Stimulated activated CD8-positive, alpha-beta memory T cell treated with anti-CD3 and anti-CD28 coated beads, Interleukin-2, amount 100 ng/mL, for 1 hour (primary cell): ENCODE measurements at places on chromosomes 5 and 9.

- DNase-seq = no peak
Measured at GRCh38 chr9:19155106-19155935, 28.0 kb upstream of the PLIN2 start.

DNA sequence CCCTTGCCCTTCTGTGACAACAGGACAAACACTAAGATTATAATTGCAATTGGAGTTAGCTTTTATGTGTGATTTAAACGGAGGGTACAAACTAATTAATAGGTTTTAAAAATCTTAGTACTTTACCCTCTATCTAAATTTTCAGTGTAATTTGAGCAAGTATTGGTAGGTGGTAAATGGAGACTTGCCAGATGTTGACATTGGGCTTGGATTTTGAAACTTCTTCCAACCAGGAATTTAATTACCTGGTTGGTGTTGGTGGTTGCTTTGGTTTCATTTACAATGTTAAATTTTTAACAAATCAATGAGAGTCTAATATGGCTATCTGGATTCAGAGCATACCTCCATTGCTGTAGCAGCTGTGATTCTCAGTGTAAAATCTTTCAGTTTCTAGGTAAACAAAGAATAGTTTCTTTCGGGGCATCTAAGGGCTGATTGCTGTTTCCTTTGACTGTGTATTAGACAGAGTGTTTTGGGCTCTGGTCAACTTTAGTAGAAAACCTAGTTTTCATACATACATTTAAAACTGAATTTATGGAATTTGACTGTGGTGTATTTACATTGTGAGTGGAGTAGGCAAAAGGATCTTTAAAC lies 1.9 kb downstream of the DAPK1 start:
- no peak for DNase-seq

- no peak for DNase-seq
Measured at GRCh38 chr5:88724201-88724600, 158.8 kb downstream of the MEF2C start.

GRCh38 chr9:113853333-113853732 lies 22.8 kb upstream of the ZNF618 start:
- no peak for DNase-seq

DNA sequence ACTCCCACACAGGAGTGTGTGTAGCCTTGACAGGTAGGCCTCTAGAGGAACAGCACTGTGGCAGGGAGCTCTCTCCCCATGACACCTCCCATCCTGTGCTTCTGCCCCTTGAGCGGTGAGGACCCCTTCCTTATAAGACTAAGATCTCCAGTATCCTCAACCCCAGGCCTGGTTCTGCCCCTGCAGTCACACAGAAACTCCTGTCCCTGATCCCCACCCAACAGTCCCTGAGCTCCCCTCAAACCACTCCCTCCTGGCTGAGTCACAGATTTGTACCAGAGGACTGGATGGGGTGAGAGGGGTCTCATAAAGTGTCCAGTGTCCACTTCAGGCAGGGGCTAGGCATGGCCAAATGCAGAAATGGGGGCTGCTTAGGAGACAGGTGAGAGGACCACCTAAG lies 47.8 kb upstream of the CDKN2AIPNL start:
- DNase-seq = no peak

DNA sequence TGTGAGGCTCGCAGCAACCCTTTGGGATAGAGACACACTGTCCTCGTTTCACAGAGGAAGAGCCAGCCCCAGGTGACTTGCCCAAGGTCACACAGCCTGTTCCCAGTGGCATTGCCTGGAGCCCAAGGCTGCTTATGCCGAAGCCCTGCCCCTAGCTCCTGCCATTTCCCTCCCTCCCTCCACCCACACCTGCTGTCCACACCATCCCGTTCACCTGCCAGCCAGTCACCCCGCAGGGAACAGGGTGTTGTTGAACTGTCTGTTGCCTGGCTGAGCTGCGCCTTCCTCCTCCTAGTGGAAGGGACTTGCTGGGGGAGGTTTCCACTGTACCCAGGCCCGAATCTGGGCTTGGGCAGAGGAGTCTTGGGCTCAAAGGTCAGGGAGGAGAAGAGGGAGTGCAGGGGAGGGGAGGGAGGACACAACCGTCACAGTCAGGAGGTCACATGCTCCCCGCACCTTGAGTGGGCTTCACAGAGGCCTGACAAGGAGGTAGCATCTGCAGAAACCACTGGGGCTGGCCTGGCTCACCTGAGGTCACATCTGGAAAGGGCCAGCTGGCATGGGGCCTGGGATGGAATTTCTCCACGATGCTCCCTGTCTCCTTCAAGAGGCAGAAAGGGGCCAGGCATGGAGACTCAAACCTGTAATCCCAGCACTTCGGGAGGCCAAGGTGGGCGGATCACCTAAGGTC lies 6.3 kb downstream of the TTC16 start:
- no peak for DNase-seq

DNA sequence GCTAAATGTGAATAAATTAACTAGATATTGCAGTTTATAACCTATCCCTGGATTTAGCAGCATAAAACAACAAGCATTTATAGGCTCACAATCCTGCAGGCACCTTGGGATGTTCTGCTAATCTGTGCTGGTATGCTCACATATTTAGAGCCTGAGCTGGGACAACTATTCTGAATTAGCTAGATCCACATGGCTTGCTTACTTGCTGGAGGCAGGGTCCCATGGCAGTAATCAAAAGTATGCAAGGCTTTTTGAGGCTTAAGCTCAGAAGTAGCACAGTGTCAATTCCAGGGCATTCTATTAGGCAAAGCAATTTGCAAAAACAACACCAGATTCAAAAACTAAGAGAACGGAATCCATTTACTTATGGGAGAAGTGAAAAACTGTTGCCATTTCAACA lies 745.0 kb upstream of the ACO1 start:
- DNase-seq = no peak

DNA sequence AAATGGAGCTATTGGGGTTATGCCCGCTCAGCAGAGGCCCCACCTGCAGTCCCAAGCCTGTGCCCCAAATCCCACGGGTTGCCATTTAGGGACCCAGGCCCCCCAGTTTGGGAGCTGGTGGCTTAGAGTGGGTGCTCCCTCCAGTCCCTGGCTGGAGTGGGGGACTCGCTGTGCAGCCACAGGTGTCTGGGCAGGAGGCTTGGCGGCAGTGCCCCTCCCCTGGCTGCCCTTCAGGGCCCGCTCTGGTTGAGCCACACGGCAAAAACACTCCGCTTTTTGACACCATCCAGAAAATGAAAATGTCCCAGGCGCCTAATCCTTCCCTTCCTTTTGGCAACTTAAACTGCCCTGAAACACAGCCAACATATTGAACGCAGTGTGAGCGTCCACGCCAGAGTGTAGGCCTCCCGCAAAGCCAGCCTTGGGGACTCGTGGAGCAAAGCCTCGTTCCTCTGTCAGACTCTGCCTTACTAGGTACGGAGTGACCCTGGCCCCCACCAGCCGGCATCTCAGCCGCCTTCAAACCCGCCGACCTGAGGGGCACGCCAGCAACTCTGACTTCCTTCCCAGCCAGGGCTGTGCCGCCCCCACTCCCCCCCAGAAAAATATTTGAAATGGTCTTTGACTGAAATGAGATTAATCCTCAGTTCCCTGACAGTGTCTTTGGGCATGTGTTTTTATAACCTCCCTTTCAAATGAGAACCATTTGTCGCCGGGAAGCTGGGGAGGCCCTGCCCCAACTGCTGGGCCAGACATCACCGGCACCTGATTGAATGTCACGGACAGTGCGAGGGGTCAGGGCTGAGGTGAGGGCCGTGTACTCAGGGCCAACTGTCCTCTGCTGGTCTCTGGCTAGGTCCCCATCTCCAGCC lies 98.5 kb upstream of the LMX1B start:
- no peak for DNase-seq

GRCh38 chr5:79699763-79700400 lies 10.2 kb downstream of the CMYA5 start:
- DNase-seq = no peak

GRCh38 chr5:95850391-95850894 lies 27.9 kb upstream of the GLRX start:
- DNase-seq = no peak

DNA sequence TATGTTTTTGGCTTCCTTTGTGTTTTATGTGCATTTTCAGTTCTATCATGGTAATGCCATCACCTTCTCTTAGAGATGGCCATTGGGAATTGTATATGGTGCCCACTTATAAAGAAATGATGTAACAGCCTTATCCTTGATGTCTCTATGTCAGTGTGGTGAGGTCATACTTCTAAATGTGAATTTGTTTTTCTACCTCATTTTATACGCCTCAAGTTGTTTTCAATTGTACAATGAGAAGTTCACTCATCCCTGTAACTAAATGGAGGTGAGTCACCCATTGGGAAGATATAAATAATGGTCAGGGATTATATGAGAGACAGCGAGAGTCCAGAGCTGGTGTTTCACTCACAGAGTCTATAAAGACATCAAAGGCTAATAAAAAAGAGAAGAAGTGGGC lies 402.4 kb downstream of the AGTPBP1 start:
- DNase-seq = no peak

- DNase-seq = no peak
Measured at GRCh38 chr5:42784132-42784531, 27.5 kb downstream of the CCDC152 start.

- DNase-seq = no peak
Measured at GRCh38 chr5:132219981-132220380, 7.7 kb downstream of the P4HA2 start.

DNA sequence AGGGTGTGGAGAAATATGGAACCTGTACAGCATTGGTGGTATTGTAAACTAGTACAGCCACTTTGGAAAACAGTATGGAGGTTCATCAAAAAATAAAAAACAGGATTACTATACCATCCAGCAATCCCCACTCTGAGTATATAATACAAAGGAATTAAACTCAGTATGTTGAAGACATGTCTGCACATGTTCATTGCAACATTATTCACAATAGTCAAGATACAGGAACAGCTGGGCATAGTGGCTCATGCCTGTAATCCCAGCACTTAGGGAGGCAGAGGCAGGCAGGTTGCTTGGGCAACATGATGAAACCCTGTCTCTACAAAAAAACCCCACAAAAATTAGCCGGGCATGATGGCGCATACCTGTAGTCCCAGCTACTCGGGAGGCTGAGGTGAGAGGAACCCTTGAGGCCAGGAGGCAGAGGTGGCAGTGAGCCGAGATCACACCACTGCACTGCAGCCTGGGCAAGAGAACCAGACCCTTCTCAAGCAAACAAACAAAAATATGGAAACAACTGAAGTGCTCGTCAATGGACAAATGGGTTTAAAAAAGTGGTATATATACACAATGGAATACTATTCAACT lies 63.6 kb downstream of the TMEM174 start:
- no peak for DNase-seq

DNA sequence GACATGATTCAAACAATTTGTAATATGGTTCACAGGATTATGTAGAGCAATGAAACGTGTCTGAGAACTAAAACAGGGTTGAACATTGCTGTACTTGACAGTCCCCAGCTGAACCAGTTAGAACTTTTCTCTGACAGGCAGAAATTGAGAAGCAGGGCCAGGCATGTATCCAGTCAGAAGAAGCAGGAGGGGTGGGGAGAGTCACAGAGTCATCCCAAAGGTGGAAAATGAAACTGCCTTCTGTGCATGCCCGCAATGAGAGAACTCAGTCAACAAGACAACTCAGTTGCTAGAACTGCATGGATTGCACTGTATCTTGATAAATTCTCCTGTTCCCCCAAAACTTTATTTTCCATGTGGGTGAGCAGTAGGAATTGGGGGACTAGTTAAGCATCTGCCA lies 72.9 kb upstream of the PRLR start:
- no peak for DNase-seq

DNA sequence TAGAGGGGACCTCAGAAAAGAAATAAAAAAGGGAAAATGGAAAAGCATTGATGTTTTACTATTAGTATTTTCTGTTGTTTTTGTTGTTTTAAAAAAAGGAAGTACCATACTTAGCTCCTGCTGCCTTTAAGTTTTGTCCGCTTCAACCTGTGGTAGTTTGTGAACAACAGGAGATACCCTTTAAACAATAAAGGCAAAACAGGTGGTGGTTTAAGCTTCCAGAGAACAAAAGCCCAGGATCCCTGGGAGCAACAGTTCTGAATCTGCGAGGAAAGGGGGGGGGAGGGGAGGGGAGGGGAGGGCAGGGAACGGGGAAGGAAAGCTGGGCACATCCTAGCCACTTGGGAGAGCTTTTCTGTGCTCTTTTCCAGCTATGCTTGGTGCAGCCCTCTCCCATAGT lies 2.1 kb upstream of the PSIP1 start:
- DNase-seq = no peak

DNA sequence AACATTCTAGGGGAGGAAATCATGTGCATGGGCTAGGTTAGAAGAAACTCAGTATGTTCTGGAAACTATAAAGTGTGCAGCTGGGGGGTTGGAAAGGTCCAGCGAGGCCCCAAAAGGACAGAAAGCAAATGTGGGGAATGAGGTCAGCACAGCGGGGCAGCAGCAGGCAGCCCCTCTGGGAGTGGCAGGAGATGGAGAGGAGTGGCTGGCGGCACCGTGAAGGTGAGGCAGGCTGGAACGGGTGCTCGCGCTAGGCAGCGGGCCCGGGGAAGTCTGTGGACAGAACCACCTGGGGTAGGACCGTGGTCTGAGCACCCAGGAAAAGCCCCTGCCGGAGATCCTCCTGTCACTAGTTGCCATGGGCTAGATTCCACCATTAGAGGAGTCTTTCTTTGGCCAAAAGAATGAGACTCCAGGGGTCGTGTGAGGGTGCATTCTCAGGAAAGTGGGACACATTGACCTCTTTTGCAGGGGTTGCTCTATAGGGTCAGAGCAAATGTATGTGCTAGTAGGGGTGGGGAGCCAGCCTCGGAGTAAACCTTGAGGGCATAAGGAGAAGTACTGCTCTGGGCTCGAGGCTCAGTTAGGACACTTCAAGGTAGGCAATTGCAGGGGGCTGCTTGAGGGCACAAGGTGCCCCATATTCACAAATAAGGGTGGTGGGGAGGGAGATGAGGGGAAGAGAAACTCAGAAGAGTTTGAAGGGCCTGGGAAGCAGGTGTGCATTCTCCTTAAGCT lies 61.2 kb downstream of the IL6ST start:
- DNase-seq = no peak

GRCh38 chr5:108727651-108728565 lies 19.8 kb upstream of the FER start:
- no peak for DNase-seq

DNA sequence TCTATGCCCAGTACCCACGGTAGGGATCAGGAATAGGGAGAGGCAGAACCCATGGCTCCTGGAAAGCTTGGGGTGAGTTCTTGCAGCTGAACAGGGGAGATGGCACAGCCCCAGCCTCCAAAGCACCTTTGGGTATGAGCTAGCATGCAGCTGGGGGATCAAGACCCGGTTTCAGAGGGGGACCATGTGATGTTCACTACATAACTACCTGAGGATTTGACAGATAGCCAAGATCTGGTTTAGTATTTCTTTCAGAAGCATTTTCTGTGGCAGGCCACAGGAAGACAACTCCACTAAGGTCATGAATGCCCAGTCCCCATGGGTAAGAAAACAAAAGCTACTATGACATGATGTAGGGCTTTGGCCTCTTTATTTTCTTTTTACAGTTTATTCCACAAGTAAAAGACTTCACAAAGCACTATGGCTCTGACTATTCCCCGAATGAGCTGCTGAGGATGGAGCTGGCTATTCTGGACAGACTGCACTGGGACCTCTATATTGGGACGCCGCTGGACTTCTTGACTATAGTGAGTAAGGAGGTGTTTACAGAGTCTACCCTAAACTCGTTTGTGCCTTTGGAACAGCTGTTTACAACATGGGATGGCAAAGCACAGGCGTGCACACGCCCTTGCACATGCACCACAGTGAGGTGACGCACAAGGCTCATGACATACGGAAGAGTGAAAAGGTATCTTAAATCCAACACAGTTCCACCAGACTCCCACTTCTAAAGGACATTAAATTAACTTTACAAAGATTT lies 3.4 kb downstream of the CCNI2 start:
- no peak for DNase-seq

- no peak for DNase-seq
Measured at GRCh38 chr9:123135430-123135829, 102.0 kb downstream of the GPR21 start.
